Stimulated activated CD4-positive, alpha-beta T cell treated with anti-CD3 and anti-CD28 coated beads, Interleukin-1b, Interleukin-23, amount 100 ng/mL, for 4 hours (primary cell): ENCODE measurements at places on chromosomes 16 and 17.

DNA sequence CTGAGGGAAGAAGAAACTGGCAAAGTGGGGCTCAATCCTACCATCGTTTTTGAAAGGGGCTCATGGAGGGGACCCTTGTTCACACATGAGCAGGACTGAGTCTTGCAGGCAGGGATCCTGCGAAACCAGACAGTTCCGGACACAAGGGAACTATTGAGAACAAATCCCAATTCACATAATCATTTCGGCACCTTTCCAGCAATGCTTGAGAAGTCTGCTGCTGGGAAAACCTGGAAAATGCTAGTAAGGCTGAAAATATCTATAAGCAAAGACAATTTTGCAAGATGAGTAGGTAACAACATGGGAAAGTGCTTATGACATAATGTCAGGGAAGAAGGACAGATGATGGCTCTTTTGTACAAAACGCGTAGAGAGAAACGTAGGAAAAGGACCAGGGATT, 52.1 kb upstream of the BPTF start:
- DNase-seq: no peak

DNA sequence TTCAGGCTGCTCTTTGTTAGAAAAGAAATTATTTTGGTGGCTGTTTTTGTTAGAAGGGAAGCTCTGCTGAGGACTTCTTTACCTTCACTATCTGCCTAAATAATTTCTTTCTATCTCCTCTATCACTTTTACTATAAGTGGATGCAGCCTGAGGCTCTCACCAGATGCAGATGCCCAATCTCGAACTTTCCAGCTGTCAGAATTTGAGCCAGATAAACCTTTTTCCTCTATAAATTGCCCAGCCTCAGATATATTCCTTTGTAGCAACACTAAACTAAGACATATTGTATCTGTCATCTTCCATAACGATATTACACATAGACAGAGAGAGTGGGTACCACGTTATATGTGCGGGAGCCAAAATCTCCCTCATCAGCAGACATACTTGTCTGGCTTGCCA, 15.7 kb upstream of the CDH8 start:
- no peak for DNase-seq

DNA sequence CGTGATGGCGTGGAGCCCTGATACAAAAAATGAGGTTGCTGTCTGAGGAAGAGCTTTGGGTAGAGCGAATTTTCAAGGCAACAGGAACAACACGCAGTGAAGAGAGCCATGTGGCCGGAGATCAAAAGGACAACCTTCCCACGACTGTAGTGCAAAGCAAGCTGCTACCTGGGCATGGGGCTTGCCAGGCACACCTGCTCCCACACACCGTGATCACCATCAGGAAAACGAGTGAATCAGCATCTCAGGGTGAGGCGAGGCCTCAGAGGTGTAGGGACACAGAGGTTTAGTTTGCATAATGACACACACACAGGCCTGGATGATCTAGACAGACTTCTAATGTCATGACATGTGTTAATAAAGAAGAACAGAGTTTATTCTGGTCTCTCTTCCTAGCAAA, 65.7 kb downstream of the PARN start:
- DNase-seq: no peak

DNA sequence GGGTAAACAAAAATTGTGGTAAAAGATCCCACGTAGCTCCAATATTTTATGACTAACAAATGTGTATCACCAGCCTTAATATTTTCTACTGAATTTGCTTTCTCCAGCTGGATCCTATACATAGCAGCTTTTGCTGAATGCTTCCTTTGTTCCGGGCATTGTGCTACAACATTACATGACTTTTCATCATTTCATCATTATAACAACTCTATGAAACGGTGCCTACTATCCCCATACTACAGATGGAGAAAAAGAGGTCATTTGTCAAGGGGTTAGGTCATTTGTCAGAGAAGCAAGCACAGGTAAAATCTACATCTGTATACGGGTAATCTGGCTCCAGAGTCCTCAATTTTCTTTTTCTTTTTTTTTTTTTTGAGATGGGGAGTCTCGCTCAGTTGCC, 74.3 kb downstream of the KANSL1 start:
- DNase-seq: no peak

GRCh38 chr17:40104594-40105486, 4.5 kb upstream of the NR1D1 start:
- no peak for DNase-seq
